ENCODE measurements at places on chromosomes 7 and 10. TPM values are rescaled to one million over a fixed set of nuclear protein-coding genes. Genes with fewer than 3 reads are reported as not detected.

DNA sequence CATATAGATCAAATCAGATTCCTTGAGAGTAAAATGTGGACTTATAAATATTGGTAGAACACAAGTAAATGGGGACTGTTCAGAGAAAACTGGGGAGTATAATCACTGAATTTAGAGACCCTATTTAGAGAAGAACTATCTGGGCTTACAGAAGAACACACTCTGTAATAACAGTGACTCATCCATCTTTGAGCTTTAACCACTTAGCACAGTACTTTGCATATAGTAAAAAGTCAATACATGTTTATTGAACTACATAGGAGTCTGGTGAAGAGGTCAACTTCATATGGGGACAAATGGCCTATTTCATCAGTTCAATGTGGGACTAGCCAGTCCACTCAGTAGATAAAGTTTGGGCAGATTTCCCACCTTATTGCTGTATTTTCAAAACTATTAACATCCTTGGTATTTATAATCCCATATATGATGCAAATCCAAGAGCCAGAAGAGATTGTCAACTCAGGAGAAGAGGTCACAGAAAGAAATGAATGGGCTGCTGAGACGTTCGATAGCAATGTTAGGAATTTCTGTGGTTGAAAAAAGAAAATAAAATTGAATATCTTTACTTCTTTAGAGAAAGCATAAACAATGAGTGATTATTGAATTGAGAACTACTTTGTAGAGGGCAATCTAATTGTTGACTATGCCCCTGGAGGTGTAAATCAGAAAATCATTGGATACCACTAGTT, 119.3 kb upstream of the CACNA2D1 start:
- H3K27me3 ChIP-seq = no peaks in the 10 kb centered on the region
- DNase-seq = no peak
- no peaks in the 10 kb centered on the region for H3K4me1 ChIP-seq

DNA sequence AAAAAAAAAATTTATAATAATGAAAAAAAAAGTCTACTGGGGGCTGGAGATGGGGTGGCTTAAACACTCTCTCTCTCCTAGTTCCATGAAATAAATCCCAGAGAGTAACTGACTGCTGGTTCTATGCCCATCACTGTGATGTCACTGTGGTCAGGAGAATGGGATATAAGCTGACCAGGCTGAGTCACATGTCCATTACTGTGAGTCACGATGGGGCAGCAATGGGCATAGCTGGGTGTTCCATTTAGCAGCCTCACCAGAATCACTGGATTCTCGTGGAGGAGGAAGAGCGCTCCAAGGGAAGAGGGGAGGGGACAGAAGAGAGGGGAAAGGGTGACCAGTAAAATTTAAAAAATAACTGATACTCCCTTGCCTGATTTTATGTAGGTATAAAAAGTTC, 37.1 kb downstream of the MASTL start:
- DNase-seq = no peak
- no peak overlapping the region for H3K4me3 ChIP-seq
- no peaks in the 10 kb centered on the region for H3K27me3 ChIP-seq
- H3K4me1 ChIP-seq = no peaks in the 10 kb centered on the region
- H3K36me3 ChIP-seq = peaks cover 1% of the 10 kb centered on the region

DNA sequence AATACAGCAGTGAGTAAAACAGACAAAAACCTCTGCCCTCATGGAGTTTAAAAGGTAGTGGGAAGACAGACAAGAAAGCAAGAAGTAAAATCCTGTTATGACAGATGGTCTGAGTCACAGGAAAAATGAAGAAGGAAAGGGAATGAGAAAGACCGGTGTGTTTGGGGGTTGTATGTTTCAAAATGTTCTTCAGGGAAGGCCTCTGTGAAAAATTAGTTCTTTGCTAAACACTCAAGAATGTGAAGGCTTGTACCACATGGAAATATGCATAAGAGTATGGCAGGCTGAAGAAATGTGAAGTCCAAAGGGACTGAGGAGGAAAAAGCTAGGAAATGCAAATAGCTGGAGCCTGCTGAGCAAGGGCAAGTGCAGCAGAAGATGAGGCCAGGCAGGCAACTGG, 315.9 kb upstream of the SEMA3A start:
- H3K27me3 ChIP-seq = no peaks in the 10 kb centered on the region
- no peak overlapping the region for H3K27ac ChIP-seq
- H3K4me3 ChIP-seq = no peak overlapping the region
- H3K4me1 ChIP-seq = no peaks in the 10 kb centered on the region

DNA sequence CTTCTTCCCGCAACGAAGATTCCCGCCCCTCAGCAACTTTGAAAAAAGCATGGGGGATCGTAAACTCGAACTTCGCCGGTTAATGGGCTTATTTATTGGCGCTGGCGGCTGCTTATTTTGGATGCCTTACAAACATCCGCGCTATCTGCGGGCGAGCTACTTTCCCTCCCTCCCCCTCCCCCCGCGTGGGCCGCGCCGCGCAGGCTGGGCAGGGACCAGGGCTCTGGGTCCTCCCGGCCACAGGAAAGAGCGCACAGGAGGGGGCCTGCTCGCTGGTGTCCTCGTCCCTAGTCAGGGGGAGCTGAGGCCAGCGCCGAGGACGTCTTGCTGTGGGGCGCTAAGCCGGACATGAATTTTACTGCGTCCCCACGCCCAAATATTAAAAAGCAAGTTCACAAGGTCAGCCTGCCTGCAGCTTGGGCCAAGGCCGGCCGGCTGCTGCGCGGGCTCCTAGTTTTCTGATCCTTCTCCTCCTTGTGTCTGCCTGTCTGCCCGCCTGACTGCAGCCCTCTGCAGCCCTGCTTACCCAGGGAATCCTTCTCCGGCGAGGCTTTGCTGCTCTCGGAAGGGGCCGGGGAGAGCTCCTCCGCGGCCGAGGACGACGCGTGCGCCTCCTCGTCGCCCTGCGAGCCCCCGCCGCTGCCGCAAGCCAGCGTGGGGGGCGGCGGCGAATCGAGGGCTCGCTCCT, 1.2 kb downstream of the HOXA10 start:
- H3K27me3 ChIP-seq = peaks cover 97% of the 10 kb centered on the region
- H3K36me3 ChIP-seq = no peaks in the 10 kb centered on the region
- no peaks in the 10 kb centered on the region for H3K4me1 ChIP-seq
- no peak overlapping the region for H3K27ac ChIP-seq

GRCh38 chr7:11548532-11548931, 283.5 kb downstream of the THSD7A start:
- H3K27ac ChIP-seq = no peak overlapping the region
- DNase-seq = no peak
- no peak overlapping the region for H3K4me3 ChIP-seq

GRCh38 chr10:25531457-25532061, 356.8 kb downstream of the GPR158 start:
- no peak overlapping the region for H3K4me3 ChIP-seq
- H3K27ac ChIP-seq = no peak overlapping the region
- DNase-seq = no peak
- no peaks in the 10 kb centered on the region for H3K36me3 ChIP-seq

DNA sequence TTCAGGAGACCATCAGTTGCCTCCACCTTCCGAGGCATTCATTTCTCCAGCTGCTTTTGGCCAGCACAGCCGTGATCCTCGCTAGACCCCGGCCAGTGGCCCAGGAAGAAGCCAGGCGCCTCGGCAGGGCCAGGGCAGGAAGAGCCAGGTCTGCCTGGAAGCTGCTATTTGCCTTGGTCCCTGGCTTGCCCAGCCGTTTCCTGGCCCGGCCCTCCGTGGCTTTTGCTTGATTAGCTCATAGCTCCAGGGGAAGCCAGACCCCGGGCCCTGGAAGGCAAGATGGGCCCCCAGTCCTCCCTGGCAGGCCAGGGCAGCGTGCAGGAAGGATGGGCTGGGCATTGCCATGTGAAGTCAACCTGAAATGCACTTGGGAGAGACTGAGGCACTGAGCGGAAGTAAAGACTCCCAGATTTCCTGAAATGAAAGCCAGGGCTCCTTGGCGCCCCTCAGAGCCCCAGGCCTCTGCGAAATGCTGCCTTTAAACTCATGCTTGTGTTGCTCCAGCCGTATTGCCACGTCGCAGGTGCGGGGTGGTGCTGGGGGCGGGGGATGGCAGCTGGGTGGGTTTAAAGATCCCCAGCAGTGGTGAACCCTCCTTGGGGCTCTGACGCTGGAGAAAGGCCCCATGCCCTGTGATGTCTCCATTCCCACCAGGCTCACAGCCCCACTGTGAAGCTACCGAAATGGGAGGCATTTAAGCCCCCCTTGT, 160.6 kb downstream of the GRK5 start:
- H3K36me3 ChIP-seq = no peaks in the 10 kb centered on the region
- no peak overlapping the region for H3K27ac ChIP-seq
- no peak for DNase-seq

- DNase-seq = no peak
- no peaks in the 10 kb centered on the region for H3K27me3 ChIP-seq
- no peak overlapping the region for H3K4me3 ChIP-seq
- H3K27ac ChIP-seq = no peak overlapping the region
- peaks cover 5% of the 10 kb centered on the region for H3K36me3 ChIP-seq
Measured at GRCh38 chr10:74733612-74734011, 92.8 kb upstream of the KAT6B start.

- DNase-seq = no peak
- no peaks in the 10 kb centered on the region for H3K36me3 ChIP-seq
- H3K27me3 ChIP-seq = no peaks in the 10 kb centered on the region
- no peak overlapping the region for H3K4me3 ChIP-seq
- H3K4me1 ChIP-seq = no peaks in the 10 kb centered on the region
Measured at GRCh38 chr10:88386204-88386788, 196.8 kb downstream of the RNLS start.

DNA sequence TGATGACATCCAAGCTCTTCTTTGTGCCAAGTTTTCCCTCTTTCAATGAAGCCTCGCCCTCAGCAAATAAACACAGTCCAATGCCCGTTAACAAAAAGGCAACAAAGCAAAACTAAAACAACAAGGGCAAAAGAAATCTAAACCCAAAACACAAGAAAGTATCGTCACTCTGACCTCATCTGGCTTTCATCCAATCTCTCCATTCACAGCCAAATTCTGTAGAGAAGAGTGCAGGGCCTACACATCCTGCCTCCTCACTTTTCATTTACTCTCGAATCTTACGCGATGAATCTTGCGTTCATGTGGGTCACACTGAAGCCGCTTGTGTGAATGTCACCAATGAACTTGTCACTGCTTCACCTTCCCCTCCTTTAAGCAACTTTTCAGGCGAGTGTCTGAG, 15.9 kb upstream of the AKR1E2 start:
- no peaks in the 10 kb centered on the region for H3K36me3 ChIP-seq
- H3K4me1 ChIP-seq = no peaks in the 10 kb centered on the region
- no peak overlapping the region for H3K27ac ChIP-seq

DNA sequence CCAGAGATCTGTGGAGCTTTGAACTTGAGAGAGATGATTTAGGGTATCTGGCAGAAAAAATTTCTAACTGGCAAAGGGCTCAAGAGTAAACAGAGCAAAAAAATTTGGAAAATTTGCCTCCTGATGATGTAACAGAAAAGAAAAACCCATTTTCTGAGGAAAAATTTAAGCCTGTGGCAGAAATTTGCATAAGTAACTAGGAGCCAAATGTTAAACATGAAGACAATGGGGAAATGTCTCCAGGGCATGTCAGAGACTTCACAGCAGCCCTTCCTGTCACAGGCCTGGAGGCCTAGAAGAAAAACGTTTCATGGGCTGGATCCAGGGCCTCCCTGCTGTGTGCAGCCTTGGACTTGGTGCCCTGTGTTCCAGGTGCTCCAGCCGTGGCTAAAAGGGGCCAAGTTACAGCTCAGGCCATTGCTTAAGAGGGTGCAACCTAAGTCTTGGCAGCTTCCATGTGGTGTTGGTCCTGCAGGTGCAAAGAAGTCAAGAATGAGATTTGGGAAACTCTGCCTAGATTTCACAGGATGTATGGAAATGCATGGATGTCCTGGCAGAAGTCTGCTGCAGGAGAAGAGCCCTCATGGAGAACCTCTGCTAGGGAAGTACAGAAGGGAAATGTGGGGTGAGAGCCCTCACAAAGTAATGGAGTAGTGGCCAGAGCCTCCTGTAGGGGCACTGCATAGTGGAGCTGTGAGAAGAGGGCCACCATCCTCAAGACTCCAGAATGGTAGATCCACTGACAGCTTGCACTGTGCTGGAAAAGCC, 8.1 kb downstream of the SEMA3D start:
- H3K27me3 ChIP-seq = no peaks in the 10 kb centered on the region
- H3K4me1 ChIP-seq = no peaks in the 10 kb centered on the region
- H3K4me3 ChIP-seq = no peak overlapping the region
- H3K36me3 ChIP-seq = peaks cover 15% of the 10 kb centered on the region
- no peak for DNase-seq
- no peak overlapping the region for H3K27ac ChIP-seq

- peaks cover 4% of the 10 kb centered on the region for H3K4me1 ChIP-seq
- no peak for DNase-seq
- no peaks in the 10 kb centered on the region for H3K36me3 ChIP-seq
- H3K27ac ChIP-seq = no peak overlapping the region
- peak overlapping the region; percentile 92 for H3K4me3 ChIP-seq
Measured at GRCh38 chr10:102744374-102745051, 765 bp downstream of the WBP1L start.

- H3K27me3 ChIP-seq = no peaks in the 10 kb centered on the region
- peak overlapping the region; percentile 94 for H3K4me3 ChIP-seq
- no peak for DNase-seq
- peaks cover 16% of the 10 kb centered on the region for H3K36me3 ChIP-seq
Measured at GRCh38 chr7:118185163-118185860, 1.3 kb downstream of the LSM8 start.

DNA sequence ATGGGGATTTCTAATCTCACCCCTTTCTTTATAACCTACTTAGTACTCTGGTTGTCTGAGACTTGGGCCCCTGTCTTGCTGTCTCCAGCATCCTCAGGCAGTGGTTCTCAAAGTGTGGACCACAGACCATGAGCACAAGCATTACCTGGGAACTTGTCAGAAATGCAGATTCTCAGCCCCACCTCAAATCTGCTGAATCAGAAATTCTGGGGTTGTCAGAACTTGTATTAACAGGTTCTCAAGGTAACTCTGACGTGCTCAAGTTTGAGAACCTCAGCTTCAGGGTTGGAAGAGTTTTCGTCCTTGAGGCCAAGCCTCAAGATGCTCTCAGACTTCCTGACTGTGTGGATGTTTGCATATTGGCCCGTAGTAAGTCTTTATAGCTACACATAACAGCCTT, 97.4 kb downstream of the REEP3 start:
- H3K27ac ChIP-seq = no peak overlapping the region
- H3K4me3 ChIP-seq = no peak overlapping the region
- no peak for DNase-seq
- peaks cover 3% of the 10 kb centered on the region for H3K36me3 ChIP-seq
- no peaks in the 10 kb centered on the region for H3K4me1 ChIP-seq

Gene AGAP6
- total RNA-seq = 12.1 TPM

Gene HIPK2
- 19.0 TPM for total RNA-seq

Gene UNCX
- not detected for total RNA-seq

Gene PITRM1
- total RNA-seq = 27.8 TPM

Gene ARHGAP12
- total RNA-seq = 34.3 TPM

Gene CRHR2
- 0.07 TPM for total RNA-seq

Gene RNLS
- total RNA-seq = 7.3 TPM

Gene VAX1
- total RNA-seq = not detected
